Cortex of kidney (tissue), 1 donor: ENCODE measurements at places on chromosomes 13 and 19.

DNA sequence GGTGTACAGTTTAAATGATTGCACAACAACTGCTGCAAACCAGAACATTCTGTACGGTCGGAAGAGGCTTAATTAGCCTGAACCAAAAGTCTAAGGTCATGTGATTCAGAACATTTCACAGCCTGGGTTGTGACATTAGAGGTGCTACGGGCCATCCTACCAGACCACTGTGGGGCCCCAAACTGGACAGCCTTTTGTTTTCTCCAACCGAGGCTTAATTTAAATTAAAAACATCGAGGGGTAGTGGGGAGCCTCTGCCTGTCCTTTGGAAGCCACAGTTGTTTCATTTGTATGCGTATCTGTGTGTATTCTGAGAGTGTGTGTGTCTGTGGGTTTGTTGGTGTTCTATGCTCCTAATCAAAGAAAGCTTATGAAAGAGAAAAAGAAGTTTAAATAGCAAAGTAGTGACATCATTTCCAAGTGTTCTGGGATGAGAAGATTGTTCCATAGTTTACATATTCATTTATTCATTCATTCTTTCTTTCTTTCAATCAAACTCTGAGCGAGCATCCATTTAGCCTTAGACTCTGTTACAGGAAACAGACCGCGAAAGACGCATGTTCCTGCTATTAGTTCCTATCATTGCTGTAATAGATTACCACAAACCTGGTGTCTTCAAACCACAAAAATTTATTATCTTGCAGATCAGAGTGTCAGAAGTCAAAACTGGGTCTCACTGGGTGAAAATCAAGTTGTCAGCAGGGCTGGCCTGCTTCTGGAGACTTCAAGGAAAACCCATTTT, 444.8 kb downstream of the FOXO1 start:
- DNase-seq: no peak

DNA sequence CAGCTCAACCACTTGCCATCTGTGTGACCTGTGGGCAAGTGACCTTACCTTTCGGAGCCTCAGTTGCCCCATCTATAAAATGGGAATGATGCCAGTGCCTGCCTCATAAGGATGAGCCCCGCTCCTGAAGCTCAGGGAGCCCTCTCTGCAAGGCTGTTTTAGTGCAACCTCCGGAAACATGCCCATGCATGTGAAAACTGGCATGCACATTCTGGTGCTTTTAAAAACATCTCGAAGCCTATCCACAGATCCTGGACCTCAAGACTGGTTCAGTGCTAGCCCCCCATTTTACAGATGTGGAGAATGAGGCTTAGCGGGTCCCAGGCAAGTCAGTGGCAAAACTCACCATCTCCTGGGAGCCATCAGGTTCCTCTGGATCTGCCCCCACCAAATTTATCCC, 5.6 kb downstream of the CADM4 start:
- no peak for DNase-seq

- no peak for DNase-seq
Observed at GRCh38 chr13:42280537-42280936, 8.6 kb downstream of the AKAP11 start.

DNA sequence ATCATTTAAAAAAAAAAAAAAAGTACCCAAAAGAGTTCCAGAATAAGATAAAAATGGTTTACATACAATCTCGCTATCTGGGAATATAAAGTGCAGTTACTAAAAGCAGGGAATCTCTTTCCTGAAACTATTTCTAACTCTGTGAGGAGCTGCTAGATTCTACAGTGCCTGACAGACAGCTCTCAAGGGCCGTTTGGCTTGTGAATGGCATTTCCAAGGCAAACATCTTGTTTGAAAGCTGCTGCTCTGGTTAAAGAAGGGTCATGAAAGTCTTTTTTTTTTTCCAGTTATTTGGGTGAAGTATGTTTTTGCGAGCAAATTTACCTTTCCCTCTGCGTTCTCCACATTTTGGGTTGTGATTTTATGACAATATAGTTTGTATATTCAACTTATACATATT, 29.0 kb upstream of the CEACAM21 start:
- no peak for DNase-seq
